Stimulated activated CD8-positive, alpha-beta memory T cell treated with anti-CD3 and anti-CD28 coated beads, Interleukin-4, amount 100 ng/mL, for 24 hours (primary cell): ENCODE measurements at places on chromosomes 6 and 20.
A peak's percentile ranks its signal among the peaks of the same experiment; 100 is the strongest.

DNA sequence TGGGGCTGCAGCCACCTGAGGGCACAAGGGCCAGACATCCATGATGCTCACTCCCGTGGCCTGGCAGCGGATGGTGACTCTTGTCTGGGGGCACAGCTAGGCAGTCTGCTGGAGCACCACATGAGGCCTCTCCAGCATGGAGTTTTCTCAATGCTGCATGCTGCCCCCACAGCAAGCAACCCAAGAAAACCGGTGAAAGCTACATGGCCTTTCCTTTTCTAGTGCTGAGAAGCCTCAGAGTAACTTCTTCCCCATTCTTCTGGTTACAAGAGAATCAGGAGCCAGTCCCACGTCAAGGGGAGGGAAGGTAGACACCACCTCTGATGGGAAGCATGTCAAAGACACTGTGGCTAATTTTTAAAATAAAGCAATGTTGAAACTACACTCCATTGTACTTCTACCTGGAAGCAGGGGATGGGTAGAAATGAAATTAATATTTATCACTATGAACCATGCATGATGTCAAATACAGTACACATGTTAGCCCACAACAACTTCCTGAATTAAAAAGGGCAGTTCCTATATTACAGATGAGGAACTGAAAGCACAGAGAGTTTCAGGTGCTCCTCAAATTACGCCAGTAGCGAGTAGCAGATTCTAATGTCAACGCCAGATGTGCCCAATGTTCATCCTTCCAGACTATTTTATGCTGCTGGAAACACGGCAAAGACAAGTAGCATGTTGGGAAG, 101.5 kb downstream of the LAMP5 start:
- DNase-seq: no peak

- DNase-seq: no peak
These were observed 97.1 kb upstream of the SLC22A16 start for GRCh38 chr6:110573537-110573936.

DNA sequence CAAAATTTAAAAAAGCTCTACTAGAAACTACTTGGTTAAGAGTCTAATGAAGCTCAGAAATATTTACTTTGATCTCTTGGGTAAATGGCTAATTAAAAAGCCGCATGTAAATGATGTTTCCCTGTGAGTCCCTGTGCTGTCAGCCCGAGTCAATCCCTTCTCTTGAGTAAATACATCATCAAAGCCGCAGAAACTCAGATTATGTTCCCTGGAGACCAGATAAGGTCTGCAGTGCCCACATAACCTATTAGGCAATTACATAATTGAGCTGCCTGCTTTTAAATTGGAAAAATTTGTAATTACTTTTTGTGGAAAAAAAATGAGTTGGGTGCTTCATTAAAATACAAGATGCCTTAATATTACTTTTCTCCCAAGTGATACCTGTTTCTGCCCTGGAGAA, 83.1 kb downstream of the KIZ start:
- no peak for DNase-seq

DNA sequence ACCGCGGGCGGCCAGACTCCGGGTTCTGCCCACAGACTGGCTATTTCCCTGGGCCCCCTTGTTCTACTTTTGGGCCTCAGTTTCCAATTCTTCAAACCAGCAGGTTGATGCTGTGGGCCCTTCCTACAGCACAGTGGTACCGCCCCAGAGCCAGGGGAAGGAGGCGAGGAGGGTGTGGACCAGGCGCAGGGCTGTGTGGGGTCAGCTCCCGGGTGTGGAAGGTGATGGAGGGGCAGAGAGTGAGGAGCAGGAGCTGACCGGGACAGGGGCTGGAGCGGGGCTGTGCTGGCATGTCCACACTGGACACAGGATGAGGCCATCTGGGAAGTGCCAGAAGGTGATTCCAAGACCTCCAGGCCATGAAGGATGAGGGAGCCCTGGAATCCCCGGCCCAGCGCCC, 35.2 kb upstream of the CHRNA4 start:
- no peak for DNase-seq

GRCh38 chr6:129686941-129687627, 22.9 kb downstream of the ARHGAP18 start:
- DNase-seq: peak; percentile 8

- peak; percentile 78 for DNase-seq
These were observed 8.7 kb upstream of the ARMC12 start for GRCh38 chr6:35727935-35728682.

DNA sequence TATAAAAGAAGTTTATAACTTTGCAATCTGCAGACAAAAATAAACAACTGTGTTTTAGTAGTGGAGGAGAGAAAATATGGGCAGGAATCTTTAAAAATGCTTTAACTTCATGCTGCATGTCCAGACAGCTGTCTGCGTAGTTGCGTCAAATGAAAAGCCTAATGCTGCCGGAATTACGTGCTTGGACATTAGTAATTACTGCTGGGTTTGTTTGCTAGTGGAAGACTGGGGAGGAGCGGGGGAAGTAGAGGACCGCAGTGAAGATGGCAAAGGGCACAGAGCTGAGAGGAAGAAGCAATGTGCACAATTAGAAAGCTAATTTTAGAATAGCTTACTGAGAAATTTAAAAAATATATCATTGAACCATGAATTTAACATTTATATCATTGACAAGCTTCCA, 2.4 kb downstream of the SNAP25 start:
- DNase-seq: no peak

DNA sequence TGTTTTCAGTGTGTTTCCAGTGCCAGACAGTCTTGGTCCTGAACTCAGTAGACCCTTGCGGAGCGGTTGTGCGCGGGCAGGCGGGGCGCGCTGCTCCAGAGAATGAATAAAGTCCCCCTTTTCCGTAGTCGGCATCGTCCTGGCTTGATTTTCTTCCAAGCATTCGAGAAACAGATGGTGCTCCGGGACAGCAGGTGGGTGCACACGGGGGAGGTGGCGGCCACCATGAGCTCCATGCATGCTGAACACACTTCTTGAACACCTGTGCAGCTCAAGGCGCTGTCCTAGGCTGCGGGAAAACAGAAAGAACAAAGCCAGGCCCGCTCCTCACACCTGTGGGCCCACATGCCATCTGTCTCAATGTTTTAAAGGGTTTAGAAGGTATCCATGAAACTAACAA, 125.2 kb downstream of the TAF4 start:
- no peak for DNase-seq

DNA sequence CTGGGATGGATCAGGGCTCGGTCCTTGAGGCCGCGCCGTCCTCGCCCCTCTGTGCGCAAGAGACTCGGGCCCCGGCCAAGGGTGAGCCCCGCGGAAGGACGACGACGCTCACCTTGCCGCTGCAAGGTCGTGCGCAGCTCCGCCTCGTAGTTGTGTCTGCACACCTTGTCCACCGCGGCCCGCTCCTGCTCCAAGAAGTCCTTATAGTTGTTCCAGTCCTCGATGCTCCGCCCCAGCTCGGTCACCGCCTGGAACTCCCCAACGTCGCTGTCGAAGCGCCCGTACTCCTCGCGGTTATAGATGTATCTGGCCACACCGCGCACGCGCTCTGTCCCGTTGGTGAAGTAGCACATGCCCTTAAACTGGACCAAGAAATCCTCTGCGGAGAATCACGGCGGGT, 1.8 kb downstream of the HLA-DQB2 start:
- no peak for DNase-seq

- no peak for DNase-seq
These were observed 2.1 kb downstream of the MDN1 start for GRCh38 chr6:89817481-89817880.

GRCh38 chr6:131736003-131736596, 25.3 kb upstream of the CTAGE9 start:
- no peak for DNase-seq

GRCh38 chr6:158039571-158040050, 57.9 kb downstream of the SYNJ2 start:
- no peak for DNase-seq

- no peak for DNase-seq
These were observed 30.4 kb downstream of the IGF2R start for GRCh38 chr6:159999240-159999671.

DNA sequence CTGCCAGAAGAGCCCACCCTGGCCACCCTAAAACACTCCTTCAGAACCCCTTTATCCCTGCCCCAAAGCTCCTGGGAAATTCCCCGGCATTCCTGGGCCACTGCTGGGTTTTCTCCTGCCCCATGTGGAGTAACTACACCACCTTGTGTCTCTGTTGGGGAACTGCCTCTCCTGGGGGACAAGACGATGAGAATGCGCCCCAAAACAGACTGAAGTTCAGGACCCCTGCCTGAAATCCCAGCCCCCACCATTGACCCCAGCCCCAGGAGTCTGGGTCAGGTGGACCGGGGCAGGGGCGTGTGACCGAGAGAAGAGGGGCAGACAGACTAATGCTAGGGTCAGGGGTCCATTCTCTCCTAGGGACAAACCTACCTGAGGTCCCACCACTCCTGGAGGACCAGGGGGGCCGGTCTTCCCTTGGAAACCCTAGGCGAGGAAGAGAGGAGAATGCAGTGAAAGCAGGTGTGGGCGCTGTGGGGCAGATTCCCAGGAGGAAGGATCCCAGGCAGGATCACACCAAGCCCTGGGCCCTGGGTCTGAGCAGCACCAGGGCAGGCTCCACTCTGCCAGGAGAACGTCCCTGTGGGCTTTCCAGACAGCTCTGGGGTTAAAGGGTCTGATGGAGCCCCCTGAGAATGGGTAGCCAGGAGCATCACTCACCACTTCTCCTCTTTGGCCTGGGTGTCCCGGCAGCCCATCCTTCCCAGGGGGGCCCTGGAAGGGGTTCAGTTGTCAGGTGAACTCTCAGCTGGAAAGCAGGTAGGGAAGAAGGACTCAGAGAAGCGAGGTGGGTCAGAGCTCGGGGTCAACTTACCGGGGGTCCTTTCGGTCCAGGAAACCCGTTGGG, 19.4 kb downstream of the COL11A2 start:
- DNase-seq: no peak

- DNase-seq: no peak
These were observed 1139.3 kb downstream of the HACE1 start for GRCh38 chr6:103720393-103720792.
